ENCODE measurements at places on chromosomes 7 and 10.

DNA sequence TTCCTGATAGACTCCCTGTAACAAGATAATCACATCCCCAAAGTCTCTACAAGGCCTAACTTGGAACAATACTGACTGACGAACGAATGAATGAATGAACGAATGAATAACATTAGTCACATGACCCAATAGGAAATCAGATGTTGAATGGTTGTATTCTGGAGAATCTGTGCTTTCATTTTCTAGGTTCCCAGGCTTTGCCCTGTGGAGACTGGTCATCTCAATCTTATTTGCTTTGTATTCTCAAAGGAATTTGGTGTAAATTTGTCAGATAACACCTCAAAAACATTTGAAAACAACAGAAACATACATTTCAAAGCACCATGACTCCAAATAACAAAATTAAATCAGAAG lies 69.6 kb upstream of the COL1A2 start:
- DNase-seq = no peak

DNA sequence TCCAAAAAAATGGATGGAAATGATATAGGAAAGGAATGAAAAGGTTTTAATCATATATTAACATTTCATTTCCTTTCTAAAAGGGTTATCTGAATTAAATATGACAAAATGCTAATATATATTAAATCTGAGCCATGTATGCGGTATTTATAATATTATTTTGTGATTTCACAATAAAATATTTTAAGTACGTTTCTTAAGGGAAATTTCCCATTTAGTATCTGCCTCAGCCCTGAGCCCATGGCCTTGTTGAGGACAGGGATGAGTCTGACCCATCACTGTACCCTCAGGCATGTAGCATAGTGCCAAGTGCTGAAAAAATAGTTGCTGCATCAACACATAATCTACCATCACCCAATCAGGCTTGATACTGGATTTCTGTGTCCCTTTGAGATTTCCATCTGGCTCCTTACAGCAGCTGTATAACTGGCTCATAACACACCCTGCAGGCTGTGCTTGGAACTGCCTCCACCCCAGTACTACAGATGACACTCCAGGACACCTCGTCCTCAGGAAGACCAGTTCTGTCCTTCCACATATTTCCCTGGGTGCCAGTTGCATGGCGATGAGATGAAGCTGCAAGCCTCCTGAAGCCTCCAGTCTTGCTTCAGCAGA lies 59.4 kb upstream of the ASAH2 start:
- DNase-seq = no peak

DNA sequence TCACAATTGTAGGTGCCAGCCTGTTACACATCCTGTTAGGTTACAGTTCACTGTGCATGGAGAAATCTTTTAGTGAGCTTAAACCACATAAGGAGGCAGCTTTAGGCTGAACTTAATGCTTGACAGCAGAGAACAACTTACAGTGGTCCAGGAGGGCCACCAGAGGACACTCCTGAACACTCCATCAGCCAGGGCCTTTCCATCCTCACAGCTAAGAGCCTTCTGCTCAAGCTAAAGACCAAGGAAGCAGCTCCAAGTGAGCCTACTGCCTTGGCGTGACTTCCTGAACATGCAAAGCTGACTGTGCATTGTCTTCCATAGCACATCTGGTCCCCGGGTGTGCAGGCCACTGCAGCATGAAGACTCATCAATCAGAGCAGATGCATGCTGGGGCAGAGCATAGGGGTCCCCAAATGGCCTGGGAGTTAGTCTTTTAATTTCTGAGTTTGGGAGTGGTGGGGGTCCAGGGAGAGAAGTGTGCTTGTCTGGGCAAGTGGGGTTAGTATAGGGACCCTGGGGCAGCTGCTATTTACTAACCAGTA lies 105.0 kb downstream of the ZNF248 start:
- no peak for DNase-seq

GRCh38 chr7:130554481-130554880 lies 62.6 kb downstream of the MEST start:
- DNase-seq = no peak

DNA sequence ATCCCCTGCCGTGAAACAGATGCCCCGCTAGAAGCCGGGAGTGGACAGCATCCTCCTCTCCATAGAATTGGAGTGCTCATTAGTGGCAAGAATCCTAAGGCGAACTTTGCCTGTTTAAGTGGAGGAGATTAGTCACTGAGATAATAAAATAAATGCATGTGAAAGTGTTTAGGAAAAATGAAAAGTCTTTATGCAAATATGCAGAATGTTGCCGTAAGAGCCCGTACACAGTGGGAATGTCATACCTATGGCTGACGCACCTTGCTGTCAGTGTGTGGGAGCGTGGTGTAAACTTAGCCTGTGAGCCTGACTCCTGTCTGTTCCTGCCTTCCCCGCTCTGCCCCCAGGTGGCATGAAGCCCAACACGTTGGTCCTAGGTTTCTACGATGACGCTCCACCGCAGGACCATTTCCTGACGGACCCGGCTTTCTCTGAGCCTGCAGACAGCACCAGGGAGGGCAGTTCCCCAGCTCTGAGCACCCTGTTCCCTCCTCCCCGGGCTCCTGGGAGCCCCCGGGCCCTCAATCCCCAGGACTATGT lies 1.7 kb upstream of the TRIP6 start:
- DNase-seq = peak; percentile 52

DNA sequence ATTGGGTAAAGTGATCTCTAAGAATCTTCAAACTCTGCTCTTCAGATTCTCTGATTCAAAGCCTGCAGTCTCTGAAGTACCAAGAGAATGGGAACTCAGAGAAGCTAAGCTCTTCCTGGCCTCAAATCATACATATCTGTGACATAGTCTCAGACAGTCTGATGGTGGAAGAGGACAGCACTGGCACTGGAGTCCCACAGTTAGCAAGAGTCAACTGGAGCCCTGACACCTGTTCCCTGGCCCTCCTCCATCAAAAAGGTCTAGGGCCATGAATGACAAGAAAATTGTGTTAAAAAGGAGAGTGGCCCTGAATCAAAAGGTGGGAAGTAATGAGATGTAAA lies 37.7 kb downstream of the PRSS2 start:
- no peak for DNase-seq

DNA sequence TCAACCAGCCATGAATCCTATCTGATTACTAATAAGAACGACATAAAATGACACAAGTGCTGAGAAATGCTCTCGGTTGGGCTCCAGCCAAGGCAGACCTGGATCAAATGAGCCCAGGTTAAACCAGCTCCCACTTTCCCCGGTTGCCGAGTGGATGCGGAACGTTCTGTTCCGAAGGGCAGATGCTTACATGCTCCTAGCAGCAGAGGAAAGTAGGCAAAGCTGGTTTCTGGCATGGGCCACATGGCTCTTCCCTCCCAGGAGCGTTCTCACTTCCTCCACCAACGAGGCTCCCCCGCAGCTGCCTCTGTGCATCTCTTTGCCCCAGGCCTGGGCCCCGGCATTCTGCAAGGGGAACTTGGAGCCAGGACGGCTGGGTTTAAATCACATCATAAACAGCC lies 61.8 kb upstream of the SDK1 start:
- no peak for DNase-seq

DNA sequence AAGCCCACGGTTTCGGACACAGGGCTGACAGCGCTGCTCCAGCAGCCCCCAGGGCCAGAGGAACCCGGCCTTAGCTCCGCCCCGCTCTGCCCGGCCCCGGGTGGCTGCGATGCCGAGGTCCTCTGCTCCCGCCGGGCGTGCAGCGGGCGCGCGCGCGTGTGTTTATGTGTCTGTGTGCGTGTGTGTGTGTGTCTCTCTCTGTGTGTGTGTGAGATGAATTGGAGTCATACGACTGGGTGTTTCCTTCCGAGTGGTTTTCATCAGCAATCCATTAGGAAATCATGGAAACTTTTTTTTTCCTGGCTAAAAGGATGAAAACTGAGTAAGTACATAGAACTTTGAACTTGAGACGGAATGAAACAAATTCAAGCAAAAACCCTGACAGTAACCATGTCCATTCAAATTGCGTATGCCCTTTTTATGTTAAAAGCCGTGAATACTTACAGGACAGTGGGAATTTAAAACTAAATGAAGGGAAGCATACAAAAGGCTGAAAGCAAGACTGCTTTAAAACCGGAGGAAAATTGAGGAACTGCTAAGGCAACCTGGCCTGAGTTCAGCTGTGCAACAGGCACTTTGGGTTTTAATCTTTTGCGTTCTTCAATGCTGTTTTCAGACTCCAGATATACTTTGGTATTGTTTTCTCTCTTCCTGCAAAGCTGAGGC lies at the start of gene CPED1:
CPED1 (plus strand) TSS at position 121 of the 666 bp plus-strand sequence. CDS start 911 bp downstream, outside the sequence.
- peak; percentile 85 for DNase-seq

- DNase-seq = no peak
Observed at GRCh38 chr10:7432884-7433726, 22.3 kb upstream of the SFMBT2 start.

Data from left hindlimb (tissue), 1 donor.